Mucosa of gallbladder (tissue), 1 donor: ENCODE measurements at places on chromosomes 12 and 14. TPM values are rescaled to one million over a fixed set of nuclear protein-coding genes. Genes with fewer than 3 reads are reported as not detected.

DNA sequence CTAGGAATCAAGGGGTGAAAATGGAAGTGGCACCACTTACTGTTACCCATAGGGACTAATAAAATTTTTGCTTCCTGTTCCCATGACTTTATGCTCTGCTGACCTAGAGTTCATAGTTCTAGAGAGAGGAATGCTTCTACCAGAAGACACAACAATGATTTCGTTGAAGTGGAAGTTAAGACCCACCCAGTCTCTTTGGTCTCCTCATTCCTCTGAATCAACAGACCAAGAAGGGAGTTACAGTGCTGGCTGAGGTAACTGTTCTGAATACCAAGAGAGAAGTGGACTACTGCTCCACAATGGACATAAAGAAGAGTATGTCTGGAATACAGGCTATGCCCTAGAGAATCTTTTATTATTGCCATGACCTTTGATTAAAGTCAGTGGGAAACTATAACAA lies 23.5 kb upstream of the DYRK2 start:
- DNase-seq: no peak

- no peak for DNase-seq
These were observed 8.7 kb upstream of the SDSL start for GRCh38 chr12:113413488-113413939.

GRCh38 chr12:27589419-27589818 lies 65.4 kb downstream of the PPFIBP1 start:
- no peak for DNase-seq

SYT10 gene
- 0.46 TPM for total RNA-seq

FBLN5 gene
- total RNA-seq: 241 TPM

- no peak for DNase-seq
These were observed 82.3 kb downstream of the RIMBP2 start for GRCh38 chr12:130633771-130634170.

ASPG gene
- 4.7 TPM for total RNA-seq

DNA sequence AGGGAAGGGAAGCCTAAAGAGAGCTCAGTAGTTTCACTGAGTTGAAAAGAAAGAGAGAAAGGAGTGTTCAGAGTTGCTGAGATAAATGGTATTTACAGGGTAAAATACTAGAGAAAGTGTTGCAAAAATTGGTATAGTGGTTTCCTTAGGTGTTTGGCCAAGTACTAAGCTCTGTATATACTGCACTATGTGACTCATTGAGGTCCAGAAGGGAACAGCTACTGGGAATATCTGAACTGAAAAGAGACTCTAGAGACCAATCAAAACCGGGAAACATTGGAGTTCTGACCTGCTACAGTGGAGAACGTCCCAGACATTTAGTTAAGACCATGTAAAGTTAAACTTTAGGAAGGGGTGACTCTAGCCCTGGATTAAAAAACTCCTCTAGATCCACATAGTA lies 42.7 kb upstream of the ALX1 start:
- no peak for DNase-seq

EXD2 gene
- 31.0 TPM for total RNA-seq

GRCh38 chr12:17975763-17976162 lies 114.2 kb downstream of the RERGL start:
- DNase-seq: no peak

DNA sequence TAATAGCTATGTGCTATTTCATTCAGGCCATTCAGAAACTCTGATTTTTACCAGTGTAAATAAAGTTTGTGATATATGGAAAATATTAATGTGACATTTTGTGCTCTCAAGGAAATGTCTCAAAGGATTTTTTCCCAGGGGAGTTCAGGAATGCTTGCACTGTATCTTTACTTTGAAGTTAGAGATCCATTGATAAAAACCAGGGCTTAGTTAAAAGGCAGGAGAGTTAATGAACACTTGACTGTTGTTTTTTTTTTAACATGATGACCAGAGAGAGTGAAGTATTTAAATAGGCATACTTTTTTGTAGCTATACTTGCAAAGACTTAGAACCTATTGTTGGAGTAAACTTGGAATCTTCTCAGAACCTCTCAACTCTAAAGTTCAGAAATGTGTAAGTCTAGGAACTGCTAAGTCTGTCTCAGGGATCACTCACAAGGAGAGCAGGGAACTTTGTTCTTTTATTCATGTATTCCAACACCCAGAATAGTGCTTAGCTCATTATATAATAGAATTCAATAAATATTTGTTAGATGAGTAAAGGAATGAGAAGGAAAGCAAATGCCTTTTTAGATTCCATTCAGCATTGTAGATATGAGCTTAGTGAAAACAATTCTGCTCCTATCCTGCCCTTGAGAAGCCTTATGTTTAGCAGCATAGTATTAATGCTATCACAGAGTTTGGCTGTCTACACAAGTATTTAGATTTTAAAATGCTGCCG lies 117.5 kb downstream of the DAAM1 start:
- no peak for DNase-seq

GRCh38 chr12:30846776-30847175 lies 79.8 kb upstream of the TSPAN11 start:
- DNase-seq: no peak

DNA sequence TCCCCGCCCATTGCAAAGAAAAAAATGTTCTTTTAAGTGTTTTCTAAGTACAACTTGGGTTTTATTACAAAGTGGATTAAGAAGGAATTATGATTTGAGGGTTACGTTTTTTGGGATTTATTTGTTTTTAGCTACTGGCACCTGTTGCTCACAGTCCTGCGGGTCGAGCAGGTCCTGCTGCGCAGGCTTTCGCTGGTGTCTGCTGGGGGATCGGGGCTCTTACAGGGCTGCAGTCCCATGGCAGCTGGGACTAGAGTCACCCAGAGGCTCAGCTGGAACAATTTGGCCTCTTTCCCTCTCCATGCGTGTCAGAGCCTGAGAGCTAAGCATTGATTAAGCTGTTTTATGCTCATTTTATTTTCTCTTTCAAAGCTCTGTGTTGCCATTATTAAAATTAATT lies 55.6 kb upstream of the DYNC1H1 start:
- DNase-seq: no peak
